ENCODE measurements at places on chromosomes 16 and 17.

GRCh38 chr16:49754495-49755312 is 101.2 kb downstream of the ZNF423 start:
- DNase-seq = no peak

GRCh38 chr16:339680-340079 is 12.8 kb downstream of the AXIN1 start:
- no peak for DNase-seq

- DNase-seq = peak; percentile 94
Measured at GRCh38 chr17:44108440-44109311, 14.8 kb downstream of the HDAC5 start.

DNA sequence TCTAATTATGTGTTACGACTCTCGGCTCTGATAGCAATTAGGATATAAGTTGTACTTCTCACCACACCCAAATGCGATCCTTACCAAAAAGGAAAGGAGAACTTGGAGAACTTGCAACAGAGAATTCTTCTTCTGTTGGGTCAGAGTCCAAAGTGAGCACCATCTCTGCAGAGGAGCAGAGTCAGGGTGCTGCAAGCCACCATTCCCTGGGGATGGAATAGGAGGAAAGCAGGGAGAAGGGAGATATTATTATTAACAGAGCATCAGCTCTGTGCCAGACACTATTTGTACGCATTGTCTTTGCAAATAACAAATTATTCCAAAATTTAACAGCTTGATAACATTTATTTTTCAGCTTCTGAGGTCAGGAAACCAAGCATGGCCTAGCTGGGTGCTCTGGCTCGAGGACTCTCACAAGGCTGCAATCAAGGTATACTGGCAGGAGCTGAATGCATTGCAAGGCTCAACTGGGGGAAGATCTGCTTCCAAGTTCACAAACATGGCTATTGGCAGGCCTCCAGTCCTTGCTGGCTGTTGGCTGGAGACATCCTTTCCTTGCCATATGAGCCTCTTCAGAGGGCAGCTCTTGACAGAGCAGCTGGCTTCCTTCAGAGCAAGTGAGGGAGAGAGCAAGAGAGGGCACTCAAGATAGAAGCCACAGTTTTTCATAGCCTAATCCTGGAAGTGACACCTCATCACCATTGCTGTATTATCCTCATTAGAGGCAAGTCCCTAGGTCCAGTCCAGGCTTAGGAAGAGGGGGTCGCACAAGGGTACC is 296.2 kb upstream of the CDH5 start:
- no peak for DNase-seq

- DNase-seq = no peak
Measured at GRCh38 chr16:13552960-13553257, 367.0 kb upstream of the ERCC4 start.

DNA sequence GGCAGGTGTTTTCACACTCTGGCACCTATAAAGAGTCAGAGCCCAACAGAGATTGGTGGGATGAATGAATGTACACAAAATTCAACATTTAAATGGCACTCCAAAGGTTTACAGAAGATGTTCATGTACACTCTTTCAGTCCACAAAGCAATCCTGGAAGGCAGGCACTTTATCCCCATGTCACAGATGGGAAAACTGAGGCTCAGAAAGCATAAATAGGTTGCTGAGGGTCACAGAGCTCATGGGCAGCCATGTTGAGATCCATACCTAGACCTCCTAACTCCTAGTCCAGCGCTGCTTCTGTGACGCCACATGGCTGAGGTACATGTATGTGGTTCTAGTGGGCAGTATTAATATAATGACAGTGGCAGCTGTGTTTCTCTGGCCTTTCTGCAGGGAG is 157.7 kb upstream of the LHX1 start:
- no peak for DNase-seq
